ENCODE measurements at places on chromosomes 1 and 21. TPM values are rescaled to one million over a fixed set of nuclear protein-coding genes. Genes with fewer than 3 reads are reported as not detected.

Gene OR2T35
- total RNA-seq, result not detected

Gene BRDT
- total RNA-seq, result not detected

Gene C1orf210
- not detected for total RNA-seq

Gene TMEM79
- total RNA-seq, result 3.6 TPM

Gene CELA2A
- total RNA-seq, result not detected

Gene GBP1
- total RNA-seq, result 35.7 TPM

Gene CALML6
- total RNA-seq, result 0.17 TPM

Gene FCN3
- total RNA-seq, result not detected

- DNase-seq, result peak; percentile 83
These were observed 26.5 kb downstream of the GPR137B start for GRCh38 chr1:236168716-236169429.

DNA sequence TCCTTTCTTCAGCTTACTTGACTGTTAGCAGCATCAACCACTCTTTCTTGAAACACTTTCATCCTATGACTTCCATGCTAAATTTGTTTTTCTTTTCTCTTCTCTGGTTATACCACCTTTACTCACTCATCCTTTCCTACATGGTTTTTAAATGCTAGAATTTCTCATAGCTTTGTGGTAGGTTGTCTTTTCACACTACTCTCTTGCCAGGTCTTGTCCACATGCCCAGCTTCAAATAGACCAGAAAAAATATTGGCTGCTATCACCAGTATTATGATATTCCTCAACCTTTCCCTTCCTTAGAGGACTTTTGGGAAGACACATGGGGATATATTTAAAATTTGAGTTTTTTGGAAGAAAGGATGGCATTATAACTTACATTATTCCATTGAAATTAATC is 48.8 kb downstream of the PPP1R12B start:
- no peak for DNase-seq

- DNase-seq, result no peak
These were observed 55.6 kb upstream of the DUSP10 start for GRCh38 chr1:221797506-221797905.

- no peak for DNase-seq
These were observed 55.8 kb upstream of the RC3H1 start for GRCh38 chr1:174077749-174078490.

DNA sequence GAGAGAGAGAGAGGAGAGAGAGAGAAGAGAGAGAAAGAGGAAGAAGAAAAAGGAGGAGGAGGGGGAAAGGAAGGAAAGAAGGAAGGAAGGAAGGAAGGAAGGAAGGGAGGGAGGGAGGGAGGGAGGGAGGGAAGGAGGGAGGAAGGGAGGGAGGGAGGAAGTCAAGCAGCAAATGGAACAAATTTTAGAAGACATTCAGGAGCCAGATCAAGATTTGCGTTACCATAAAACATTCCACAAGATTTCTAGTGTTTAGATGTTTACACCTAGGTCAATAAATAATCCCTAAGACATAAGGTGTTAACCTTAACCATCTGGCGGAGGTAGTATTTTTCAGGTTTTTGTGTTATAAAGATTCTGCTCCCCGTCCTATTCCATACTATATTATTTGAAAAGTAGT is 1320.1 kb upstream of the PRMT6 start:
- no peak for DNase-seq

DNA sequence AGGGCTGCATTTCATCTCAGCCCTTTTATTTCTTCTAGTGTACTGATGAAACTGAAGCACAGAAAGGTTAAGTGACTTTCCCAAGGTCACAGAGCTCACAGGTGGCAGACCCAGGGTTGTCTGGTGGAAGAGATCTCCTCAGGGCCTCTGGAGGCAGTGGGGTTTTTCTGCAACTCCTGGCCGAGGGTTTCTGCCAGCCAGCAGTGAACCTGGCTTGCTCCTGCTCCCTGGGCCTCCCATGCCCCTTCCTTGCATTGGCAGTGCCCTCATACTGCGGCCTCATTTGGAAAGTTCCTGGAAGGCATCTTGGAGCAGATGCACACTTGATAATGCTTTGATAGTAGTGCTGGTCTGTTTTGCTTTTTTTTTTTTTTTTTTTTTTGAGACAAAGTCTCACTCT is 7.7 kb downstream of the GALNT2 start:
- no peak for DNase-seq

DNA sequence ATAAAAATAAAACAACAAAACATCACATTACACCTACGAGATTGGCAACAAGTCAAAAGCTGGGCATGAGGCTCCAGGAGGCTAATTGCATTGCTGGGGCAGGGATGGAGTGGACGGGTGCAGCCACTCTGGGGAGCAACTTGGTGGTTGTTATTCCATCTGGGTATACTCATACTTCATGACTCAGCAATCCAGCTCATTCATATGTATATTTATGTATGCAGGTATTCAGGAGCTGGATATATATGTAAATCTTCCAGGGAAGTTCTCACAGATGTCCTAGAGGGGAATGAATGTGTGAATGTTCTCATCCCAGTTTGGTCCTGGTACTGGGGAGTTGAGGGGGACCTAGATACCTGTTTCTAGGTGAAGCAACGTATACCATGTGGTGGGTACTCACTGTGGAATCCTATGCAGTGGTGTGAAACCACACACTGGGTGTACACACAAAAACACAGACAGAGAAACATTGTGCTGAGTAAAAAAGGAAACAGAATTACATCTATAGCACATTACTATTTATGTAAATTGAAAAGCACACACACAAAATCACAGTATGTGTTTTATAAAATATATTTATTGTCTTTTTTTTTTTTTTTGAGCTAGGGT is 79.7 kb upstream of the RAB4A start:
- DNase-seq, result peak; percentile 26

DNA sequence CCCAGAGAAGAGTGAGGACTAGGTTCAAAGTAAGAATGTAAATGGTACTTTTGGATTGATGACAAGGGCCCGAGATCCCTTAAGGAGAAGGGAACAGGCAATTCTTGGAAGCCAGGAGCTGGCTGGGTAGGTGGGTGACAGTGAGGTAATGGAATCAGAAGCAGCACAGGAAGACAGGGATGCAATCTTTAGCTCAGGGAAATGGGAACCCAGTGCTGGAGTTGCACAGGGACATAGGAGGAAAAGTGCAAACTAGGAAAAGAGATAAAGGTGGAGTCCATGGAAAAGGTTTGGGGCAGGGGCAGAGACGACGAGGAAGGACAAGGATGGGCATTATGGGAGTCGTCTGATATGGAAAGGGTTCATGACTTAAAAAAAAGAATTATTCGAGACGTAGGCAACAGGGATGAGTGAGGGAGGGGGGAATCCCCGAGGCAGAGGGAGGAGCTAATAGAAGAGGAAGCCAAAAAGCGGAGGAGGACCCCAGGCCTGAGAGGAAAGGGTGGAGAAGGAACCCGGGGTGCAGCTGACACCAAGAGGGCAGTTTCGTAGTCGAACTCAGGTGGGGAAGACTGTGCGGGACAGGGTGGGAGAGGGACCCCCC is 495 bp downstream of the PI4KB start:
- DNase-seq, result peak; percentile 42

GRCh38 chr1:112268408-112268807 is 127.6 kb upstream of the CTTNBP2NL start:
- no peak for DNase-seq

DNA sequence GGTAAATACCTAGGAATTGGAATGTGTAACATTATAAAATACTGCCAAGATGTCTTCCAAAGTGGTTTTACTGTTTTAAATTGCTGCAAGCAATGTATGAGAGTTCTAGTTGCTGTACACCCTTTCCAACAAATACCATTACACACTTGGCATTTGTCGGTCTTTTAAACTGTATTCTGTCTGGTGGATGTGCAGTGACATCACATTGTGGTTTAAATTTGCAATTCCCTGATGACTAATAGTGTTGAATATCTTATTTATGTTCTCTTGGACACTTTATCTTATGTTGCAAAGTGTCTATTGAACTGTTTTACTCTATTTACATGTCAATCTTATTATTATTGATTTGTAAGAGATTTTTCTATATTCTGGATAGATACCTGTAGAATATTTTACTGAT is 561.2 kb upstream of the B3GALT2 start:
- DNase-seq, result peak; percentile 77

- DNase-seq, result no peak
These were observed 148.7 kb downstream of the RUNX1 start for GRCh38 chr21:34900376-34900775.
